Thyroid gland (tissue), 4 donors: ENCODE measurements at places on chromosomes 6 and 20. TPM values are rescaled to one million over a fixed set of nuclear protein-coding genes. Genes with fewer than 3 reads are reported as not detected.

- no peak overlapping the region for H3K4me3 ChIP-seq
- H3K27ac ChIP-seq, result no peak overlapping the region
- no peak for DNase-seq
- H3K36me3 ChIP-seq, result no peaks in the 10 kb centered on the region
Measured at GRCh38 chr6:150622941-150623874, 23.5 kb downstream of the PLEKHG1 start.

DNA sequence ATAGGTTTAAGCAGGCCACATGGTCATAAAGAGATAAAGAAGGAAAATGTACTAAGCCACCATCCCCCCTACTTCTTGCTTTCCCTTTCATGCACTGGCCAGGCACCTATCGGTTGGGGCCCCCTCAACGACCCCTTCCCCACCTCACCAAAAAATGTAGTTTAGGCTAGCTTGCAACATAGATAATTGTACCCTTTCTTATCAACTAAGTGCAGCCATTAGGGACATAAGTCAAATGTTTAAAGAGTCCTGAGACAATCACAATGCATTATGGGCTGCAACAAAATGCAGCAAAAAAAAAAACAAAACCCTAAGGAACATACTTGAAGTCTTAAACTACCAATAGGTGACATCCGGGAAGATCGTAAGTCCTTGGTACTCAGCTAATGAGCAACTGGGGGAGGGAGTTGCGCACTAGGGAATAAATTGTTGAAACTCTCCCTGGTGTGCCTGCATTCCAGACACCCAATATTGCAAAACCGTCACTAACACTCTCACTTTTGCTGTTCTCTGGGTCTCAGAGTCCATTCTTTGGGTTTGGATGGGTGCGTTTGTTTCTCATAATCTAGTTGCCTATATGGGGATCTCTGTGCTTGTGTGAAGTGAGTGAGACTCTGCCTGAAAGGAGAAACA is 12.4 kb upstream of the HLA-G start:
- no peak overlapping the region for H3K4me3 ChIP-seq
- no peak overlapping the region for H3K27ac ChIP-seq
- H3K27me3 ChIP-seq, result no peaks in the 10 kb centered on the region
- H3K36me3 ChIP-seq, result no peaks in the 10 kb centered on the region
- H3K4me1 ChIP-seq, result no peaks in the 10 kb centered on the region

GRCh38 chr6:132065556-132065955 is 114.4 kb upstream of the CCN2 start:
- H3K27ac ChIP-seq, result no peak overlapping the region

DNA sequence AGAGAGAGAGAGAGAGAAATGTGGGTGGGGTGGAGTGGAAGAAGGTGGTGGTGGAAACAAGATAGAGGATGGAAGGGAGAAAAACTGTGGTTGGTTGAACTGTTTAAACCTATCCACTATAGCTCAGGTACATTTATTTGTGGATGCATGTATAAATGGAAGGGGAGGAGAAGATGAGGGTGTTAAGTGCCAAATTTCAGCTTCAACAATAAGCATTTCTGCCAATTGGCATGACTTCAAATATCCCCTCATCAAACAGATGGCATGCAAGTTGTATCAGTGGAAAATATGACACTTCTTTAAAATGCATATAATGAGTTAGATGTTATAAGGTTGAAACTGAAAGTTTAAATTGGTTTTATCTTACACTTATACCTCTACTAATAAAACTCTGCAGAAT is 216.1 kb downstream of the LMBRD1 start:
- no peak overlapping the region for H3K4me3 ChIP-seq
- H3K4me1 ChIP-seq, result no peaks in the 10 kb centered on the region
- H3K27me3 ChIP-seq, result no peaks in the 10 kb centered on the region
- no peaks in the 10 kb centered on the region for H3K36me3 ChIP-seq

GRCh38 chr6:104682722-104683643 is 176.7 kb downstream of the HACE1 start:
- no peaks in the 10 kb centered on the region for H3K27me3 ChIP-seq
- H3K4me3 ChIP-seq, result no peak overlapping the region
- H3K36me3 ChIP-seq, result no peaks in the 10 kb centered on the region
- H3K4me1 ChIP-seq, result peaks cover 7% of the 10 kb centered on the region
- DNase-seq, result peak; percentile 62

- no peaks in the 10 kb centered on the region for H3K36me3 ChIP-seq
- H3K4me3 ChIP-seq, result no peak overlapping the region
- H3K27me3 ChIP-seq, result no peaks in the 10 kb centered on the region
- no peak for DNase-seq
Measured at GRCh38 chr6:49826743-49827406, 39.5 kb downstream of the CRISP1 start.

LY6G6F gene
- total RNA-seq, result not detected

DTD1 gene
- 57.6 TPM for total RNA-seq

- H3K4me1 ChIP-seq, result peaks cover 19% of the 10 kb centered on the region
- H3K27ac ChIP-seq, result no peak overlapping the region
- H3K36me3 ChIP-seq, result no peaks in the 10 kb centered on the region
- no peak overlapping the region for H3K4me3 ChIP-seq
- no peak for DNase-seq
- peaks cover 15% of the 10 kb centered on the region for H3K27me3 ChIP-seq
Measured at GRCh38 chr6:170297576-170298330, 6.9 kb upstream of the DLL1 start.
